ENCODE measurements at places on chromosomes 7 and 10.

DNA sequence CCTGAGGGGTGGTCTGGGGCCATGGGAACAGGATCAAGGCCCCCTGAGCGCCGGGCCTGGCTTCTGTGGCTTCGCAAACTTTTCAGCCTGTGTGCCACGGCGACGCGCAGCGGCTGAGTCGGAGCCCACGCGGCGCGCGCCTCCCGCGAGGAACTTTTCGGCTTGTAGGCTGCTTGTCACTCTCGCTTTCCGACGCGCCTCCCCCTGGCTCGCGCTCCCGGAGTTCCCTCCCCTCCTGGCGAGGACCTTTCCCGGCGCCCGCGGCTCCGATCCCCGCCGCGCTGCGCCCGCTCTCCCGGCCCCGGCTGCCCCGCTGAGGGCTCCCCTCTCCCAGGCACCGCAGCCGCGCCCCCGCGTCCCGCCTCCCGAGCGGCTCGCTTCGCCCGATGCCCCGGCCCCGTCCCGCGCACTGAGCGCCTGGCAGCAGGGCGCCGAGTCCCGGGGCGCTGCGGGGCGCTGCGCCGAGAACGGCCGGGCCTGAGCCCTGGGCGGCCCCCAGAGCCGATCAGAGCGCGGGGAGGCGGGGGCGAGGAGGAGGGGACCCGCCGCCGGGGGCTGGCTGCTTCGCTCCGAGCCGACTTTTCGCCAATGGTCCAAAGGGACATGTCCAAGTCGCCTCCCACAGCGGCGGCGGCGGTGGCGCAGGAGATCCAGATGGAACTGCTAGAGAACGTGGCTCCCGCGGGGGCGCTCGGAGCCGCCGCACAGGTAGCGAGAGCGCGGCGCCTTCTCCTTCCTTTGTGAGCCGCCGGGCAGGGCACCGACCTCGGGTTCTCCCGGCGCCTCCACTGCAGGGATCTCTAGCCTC lies at the start of gene CACNB2:
CACNB2 (plus strand) TSS at position 276 of the 808 bp plus-strand sequence.
- DNase-seq = no peak

GRCh38 chr7:44639671-44640321 lies 33.4 kb downstream of the OGDH start:
- no peak for DNase-seq

DNA sequence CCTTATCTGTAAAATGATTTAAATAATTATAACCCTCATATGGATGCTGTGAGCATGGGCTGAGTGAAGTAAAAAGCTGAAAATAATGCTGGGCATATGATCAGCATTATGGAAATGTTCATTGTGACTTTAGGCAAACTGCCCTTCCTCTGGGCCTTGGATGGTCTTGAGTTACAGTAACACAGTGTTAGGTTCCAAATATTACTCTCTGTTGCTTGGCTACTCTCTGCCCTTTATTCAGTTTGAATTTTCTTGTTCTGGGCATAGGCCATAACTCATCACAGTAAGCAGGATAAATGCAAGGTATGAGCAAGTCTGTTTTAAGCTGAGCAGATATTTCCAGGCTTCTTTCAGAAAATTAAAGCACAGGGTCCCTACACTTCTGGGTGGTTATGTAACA lies 868.0 kb downstream of the KCNMA1 start:
- DNase-seq = no peak

- DNase-seq = no peak
Measured at GRCh38 chr7:129519464-129519863, 17.1 kb downstream of the SMKR1 start.

DNA sequence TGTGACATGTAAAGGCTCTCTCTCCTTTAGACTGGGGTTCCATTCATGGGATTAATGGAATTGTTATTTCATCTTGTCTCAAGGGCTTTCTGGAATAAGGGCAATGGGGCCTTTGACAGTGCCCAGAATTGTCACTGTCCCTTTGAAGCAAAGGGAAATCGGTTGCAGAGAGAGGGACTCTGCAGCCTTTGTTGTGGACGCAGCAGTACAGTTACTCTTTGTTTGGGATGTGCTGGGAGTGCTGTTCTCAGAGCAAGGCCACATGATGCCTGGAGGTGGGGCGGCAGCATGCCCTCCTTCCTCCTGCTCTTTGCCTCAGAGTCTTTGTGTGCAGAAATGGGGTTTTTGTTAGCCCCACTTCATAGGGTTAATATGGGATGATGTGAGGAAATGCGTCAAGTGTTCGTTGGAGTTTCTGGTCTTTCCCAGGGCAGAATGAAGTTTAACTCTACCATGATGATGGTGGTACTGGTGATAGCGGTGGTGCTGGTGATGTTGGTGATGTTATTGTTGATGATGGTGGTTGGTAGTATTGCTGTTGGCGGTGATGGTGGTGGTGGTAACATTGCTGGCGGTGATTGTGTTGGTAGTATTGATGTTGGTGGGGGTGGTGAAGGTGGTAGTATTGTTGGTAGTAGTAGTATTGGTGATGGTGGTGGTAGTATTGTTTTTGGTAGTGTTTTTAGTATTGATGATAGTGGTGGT lies 45.3 kb downstream of the DOCK1 start:
- no peak for DNase-seq

DNA sequence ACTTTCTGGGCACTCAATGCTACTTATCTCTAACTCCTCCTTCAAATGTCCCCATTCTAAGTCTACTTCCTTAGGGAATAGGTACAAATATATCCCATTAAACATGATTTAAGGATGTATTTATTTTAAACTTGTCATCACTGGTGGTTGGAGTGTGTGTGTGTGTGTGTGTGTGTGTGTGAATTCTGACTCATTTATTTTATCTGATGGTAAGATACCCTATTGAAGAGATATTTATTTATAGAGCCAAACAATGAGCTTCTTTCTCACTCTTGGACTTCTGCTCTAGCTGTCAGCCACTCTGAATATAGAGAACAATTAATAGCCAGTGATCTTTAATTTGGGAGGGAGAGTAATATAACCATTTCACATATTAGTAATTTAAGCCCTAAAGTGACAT lies 17.8 kb upstream of the MAGI2 start:
- no peak for DNase-seq

GRCh38 chr10:62457598-62457997 lies 83.4 kb downstream of the ZNF365 start:
- DNase-seq = peak; percentile 8

DNA sequence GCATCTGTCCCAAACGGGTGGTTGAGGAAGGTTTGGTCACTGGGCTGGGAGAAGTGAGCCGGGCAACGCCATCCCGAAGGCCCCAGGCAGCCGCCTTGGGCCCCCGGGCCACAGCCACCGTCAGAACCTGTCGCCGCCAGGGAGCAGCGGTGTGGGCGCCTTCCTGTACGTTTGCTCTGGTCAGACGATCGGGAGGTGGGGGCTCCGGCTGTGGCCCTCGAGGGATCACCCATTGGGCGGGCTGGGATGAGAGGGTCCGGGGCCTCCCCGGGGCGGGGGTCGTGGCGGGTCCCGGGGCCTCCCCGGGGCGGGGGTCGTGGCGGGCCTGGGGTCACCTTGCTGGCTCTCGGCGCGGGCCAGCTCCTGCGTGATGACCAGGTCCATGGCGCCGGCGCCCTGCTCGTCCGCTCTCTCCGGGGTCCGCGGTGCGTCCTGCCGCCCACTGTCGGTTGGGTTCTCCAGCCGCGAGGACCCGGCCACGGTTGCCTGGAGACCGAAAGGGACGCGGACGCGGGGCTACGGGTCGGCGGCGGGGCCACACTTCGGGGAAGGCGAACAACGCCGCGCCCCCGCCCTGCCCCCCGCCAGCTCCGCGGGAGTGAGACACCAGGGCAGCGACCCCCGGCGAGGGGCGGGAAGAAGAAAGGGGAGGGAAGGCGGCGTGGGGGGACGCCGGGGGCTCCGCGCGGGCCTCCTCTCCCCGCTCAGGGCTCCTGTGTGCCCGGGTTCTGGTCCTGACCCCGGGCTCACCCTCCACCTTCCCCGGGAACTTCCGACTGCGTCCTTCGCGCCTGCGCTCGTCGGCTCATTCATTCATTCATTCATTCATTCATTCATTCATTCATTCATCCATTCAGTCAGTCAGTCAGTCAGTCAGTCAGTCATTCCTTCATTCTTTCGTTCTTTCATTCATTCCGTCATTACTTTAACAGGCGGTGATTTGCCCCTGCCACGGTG lies at the start of gene CFAP46:
CFAP46 (minus strand) TSS at position 470 of the 957 bp plus-strand sequence; CDS start at position 384, 86 bp downstream.
- DNase-seq = no peak

DNA sequence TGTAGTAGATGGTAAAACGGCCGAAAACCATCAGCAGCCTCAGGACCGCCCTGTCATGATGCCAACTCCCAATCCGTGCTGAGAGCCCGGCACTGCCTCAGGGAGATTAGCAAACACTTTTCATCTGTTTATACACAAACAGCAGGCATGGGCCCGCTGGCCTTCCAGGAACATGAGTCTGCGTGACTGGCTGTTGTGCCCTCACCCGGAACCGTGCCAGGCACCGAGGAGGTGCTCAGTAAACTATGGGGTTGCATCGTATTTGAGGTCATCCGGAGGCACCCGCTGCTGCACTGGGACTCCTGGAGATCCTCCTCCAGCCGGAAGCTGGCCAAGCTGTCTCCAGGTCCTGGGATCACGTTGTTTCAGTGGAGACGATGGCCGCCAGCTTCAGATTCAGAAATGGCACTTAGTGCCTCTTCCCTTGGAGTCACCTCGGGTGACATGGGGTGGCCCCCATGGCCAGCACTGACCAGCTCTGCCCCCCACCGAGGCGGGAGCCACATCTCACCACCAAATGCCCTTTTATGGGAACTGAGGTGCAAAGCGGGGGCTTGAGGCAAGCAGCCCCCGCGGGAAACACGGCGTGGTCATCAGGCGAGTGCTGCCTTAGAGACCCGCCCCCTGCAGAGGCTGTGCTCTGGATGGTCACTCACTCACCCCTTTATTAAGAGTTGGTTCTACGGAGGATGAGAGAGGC lies 585.9 kb downstream of the PTPRN2 start:
- DNase-seq = no peak

GRCh38 chr7:142364551-142364950 lies 106.7 kb upstream of the PRSS58 start:
- no peak for DNase-seq

DNA sequence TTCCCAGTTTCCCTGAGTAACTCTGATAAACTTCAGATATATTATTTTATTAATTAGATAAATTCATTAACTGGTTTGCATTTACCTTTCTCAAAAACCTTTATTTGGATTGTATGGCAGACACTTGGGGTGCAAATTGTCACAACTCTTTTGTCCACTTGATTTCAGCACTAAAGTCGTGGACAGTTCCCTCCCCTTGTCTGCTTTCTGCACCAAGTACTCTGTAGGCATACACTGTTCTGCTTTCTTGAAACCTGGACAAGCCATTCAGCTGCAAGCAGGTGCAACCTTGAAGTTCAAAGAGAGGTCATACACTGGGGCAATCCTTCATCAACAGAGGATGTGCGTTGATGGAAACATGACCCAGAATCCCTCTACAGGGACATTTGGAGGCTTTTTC lies 162.9 kb downstream of the ARL5B start:
- no peak for DNase-seq

DNA sequence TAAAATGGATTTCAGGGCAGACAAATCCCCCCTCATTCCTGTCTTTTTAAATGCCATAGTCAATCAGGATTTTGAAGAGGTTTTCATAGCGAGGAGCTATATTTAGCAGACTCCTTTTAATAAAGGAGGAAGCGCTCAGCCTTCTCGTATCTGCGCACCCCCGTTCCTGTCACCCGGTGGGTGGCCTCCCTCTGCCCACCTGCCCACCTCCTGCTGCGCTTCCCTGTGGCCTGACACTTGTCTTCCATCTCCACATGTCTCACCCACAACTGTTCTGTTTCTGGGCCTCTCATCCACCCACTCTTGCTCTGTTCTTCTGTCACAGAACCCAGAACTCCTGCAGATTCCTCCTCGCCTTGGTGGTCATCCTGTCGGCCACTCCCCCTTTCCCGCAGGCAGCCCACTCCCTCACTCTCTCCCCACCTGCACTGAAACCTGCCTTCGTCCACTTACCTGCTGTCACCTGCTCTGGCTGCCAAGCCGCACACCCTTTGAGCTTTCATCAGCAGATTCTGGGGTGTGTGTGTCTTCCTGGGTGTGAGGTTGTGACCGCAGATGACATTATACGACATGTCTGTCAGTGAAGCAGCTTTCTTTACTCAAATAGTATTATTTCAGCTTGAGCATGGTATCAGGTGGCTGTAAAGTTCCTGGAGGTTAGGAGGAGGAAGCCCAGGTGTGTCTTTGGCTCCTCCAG lies 163.5 kb upstream of the AGK start:
- no peak for DNase-seq

- DNase-seq = no peak
Measured at GRCh38 chr10:133465950-133466474, 12.3 kb downstream of the SCART1 start.

DNA sequence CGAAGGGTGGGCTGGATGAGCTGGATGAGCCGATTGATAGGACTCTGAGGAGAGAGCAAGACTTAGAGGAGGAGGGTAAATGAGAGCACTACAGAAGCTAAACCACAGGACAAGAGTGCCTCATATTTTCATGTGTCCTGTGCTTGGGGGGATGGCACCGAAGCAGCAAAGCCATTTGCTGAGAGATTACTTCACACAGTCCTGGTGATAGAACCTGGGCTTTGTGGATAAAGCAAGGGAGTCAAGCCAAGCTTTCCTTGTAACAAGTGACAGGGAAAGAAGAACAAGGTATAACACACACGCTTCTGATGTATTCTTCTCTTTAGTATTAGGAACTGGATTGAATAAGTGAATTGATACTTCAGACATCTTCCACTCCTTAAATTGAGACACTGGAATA lies 253.7 kb downstream of the ANKRD7 start:
- DNase-seq = no peak

GRCh38 chr7:147332988-147333387 lies 1216.4 kb downstream of the CNTNAP2 start:
- no peak for DNase-seq

DNA sequence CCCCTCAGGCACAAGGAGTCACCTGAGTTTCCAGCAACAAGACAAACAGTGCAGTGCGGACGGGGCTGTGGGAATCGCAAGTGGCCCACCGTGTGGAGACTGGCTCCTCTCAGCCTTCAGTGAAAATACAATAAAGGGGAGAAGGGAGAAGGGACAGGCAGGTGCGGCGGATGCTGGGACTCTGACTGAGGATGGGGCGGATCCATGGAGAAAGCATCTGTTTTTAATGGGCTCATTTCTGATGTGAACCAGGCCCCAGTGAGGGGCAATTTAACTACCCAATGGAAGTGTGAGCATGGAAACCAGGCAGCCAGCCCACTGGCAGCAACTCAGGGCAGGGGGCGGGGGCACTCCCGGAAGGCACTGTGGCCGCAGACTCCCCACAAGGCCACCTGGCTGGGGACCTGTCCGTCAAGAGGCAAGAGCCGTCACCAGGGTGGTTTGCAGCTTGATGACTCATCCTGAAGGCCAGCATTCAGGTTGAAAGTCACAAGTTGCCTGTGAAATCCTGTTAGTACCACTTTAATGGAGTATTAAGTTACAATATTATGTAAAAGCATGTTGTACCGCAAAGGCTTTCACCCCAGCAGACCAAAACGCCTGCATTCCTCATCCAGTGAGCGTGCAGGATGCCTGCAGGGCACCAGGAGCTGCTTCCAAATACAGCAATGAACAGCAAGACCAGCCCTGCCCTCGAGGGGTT lies 476.4 kb downstream of the PTPRN2 start:
- no peak for DNase-seq

DNA sequence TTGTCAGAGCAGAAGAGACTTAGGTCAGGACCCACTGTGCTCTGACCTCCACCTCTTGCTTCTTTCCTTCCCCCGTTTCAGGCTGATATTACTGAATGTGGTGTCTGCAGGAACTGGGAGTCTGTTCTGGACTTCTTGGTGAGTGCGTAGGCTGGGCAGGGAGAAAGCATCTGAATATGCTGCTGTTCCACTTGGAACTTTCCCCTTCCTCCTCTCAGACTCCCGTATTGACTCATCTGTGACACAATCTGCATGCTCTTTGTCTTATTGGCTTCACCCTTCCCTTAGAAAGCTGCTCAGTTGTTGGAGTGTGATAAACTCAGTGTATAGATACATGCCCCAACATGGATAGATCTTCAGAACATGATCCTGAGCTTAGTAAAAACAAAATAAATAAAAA lies 137.6 kb upstream of the HABP2 start:
- DNase-seq = no peak
